CD4-positive, alpha-beta T cell treated with Interleukin-4 for 1 hour (primary cell): ENCODE measurements at places on chromosomes 4 and X.

- no peak for DNase-seq
These were observed 103.4 kb upstream of the HS3ST1 start for GRCh38 chr4:11532138-11532537.

GRCh38 chrX:94977986-94978385 is 1304.0 kb downstream of the FAM133A start:
- DNase-seq = no peak

GRCh38 chr4:145271194-145271593 is 90.8 kb upstream of the OTUD4 start:
- no peak for DNase-seq

- DNase-seq = no peak
These were observed 1835.8 kb upstream of the TENM3 start for GRCh38 chr4:180407275-180407885.

DNA sequence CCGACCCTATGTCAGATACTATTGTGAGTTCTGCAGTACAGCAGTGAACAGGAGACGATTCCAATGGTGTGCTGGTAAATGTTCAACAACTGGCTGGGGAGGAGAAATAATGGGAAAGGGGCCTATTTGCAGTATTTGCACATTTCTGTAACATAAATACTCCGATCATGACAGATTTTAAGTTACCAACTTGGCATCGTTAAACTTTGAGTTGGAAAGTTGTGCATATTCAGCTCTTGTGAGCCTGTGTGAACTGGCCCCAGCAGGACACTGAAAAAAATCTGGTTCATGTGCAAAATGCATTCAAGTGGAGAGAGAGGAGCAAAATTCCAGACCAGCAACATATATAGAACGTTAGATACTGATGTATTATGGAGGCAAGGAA is 175.0 kb downstream of the MAPK10 start:
- DNase-seq = no peak

DNA sequence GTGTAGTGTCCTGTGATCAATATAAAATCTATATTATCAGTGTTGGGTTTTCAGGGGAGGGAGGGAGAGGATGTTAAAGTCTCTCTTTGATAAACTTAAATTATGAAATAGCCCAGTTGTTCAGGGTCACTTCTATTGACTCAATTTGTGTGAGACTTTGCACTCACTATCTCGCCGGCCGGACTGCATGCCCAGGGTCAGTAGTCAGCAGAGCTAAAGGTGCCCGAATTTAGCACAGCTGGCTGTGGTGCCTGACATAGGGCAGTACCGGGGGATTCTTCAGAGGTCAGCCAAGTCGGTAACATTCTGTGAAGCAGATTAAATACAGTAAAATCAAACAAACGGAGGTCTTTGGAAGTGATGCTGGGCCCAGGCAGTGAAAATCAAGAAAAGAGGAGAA is 19.2 kb downstream of the GABRQ start:
- DNase-seq = no peak

- DNase-seq = no peak
These were observed 41.8 kb upstream of the HS3ST1 start for GRCh38 chr4:11470438-11471045.

DNA sequence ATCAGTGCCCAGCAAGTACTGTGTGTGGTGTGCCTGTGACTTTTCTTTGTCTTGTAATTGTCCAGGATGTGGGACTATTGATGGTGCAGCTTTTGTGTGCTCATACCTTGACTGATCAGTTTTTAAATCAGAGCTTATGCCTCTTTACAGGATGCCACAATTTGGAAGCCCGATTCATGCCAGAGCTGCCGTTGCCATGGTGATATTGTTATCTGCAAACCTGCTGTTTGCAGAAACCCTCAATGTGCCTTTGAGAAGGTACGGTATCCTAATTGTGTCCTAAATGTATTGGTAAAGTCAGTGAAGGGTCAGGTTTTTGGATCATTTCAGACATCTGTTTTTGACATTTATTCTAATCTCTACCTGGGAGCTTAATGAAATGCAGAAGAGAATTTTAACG is 180.2 kb downstream of the FRAS1 start:
- DNase-seq = no peak

GRCh38 chr4:22764183-22764582 is 71.4 kb downstream of the GBA3 start:
- DNase-seq = peak; percentile 0

- DNase-seq = no peak
These were observed 29.0 kb downstream of the COQ2 start for GRCh38 chr4:83255584-83255983.

GRCh38 chrX:119687661-119688413 is 5.1 kb downstream of the SEPTIN6 start:
- DNase-seq = no peak

DNA sequence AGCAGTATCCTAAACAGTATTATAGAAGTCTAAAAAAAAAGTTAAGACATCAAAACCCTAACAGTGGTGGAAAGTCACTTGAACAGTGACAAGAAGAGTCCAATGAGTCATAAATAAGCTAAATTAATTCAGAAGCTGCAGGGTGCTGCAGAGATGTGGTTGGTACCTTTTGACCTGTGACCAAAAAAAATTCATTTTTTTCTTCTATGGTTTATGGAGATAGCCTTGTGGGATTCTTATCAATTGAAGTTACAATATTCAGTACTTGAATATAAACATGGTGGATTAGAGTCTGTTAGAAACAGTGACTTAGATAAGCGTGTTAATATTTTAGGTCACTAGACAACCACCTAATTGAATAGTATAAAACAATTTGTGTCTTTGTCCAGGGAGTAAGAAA is 35.4 kb downstream of the CCSER1 start:
- no peak for DNase-seq

DNA sequence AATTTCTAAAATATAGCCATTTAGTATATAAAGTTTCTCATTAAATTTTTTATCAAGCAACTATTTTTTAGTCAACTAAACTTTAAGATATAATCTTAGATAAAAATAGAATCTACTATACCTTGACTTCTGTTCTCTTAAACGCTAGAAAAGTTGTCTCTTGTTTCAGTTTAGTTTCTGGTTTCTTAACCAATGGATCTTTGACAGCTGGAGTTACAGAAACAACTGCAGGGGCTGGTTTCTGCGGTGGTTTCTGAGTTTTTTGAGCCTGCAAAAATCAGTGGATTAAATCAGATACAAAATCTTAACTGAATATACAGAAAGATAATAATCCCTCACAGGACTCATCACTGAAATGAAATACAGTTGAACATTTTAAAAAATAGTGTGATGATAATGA is 21.9 kb downstream of the INTS12 start:
- no peak for DNase-seq

DNA sequence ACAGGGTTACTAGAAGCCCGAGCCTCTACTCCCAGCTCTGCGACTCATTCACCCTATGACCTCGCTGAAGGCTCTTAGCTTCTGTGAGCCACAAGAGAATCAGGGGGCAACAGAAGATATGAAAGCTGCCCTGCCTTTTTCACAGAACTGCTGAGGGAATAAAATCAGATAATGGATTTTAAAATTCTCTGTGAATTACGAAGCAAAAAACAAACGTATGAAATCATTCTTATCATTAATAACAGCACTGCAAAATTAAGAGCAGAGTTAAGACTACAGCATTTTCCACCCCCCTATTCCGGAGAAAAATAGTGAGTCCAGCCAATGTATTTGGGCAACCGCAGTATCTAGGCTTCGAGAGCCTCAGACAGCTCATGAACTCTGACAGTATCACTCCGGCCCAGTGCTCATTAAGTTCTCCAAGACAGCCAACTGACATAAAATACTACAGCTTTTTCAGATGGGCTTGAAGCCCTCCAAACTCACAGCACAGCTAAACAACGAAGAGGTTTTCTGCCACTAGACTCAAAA is 33.4 kb downstream of the AFAP1 start:
- no peak for DNase-seq

GRCh38 chrX:1475881-1476280 is 23.2 kb upstream of the ASMTL start:
- no peak for DNase-seq

DNA sequence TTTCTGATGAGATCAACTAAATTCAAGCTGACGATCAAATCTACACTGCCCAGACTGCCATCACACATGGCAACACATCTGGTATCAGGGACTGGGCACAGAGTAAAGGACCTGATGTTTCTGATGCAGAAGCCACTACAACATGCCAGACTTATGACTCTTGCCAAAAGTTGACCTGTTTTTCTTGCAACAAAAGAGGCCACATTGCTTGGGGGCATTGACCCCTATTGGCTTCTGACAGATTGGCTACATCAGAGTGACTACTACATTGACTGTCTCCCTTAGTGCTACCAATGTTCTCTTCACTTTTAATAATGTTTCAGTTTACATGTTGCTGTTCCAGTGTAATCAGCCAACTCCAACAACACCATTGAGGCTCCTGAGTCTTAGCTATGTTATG is 15.3 kb upstream of the SMIM10 start:
- DNase-seq = no peak

- DNase-seq = no peak
These were observed 2.1 kb downstream of the HELT start for GRCh38 chr4:185020293-185020808.

GRCh38 chrX:9301836-9302235 is 163.0 kb upstream of the TBL1X start:
- DNase-seq = no peak

- DNase-seq = no peak
These were observed 14.1 kb downstream of the COX18 start for GRCh38 chr4:73055241-73055897.

DNA sequence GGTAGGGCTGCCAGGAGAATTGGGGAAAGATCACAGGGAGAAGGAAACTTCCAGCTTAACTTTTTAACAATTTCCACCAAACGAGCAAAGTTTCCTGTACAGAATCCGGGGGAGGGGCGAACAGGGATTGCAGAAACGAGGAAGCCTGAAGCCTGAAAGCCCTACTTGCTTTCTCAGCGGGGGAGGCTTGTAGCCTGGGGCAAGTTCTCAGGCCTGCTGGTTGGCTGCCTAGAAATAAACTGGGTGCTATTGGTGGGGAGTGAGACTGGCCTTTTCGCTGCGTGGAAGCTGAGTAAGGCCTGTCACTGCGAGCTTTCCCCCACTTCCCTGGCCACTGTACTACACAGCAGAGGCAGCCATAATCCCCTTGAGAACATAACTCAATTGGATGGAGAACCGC is 110.8 kb upstream of the ATP8A1 start:
- no peak for DNase-seq

GRCh38 chr4:18975916-18976808 is 954.6 kb upstream of the LCORL start:
- no peak for DNase-seq

DNA sequence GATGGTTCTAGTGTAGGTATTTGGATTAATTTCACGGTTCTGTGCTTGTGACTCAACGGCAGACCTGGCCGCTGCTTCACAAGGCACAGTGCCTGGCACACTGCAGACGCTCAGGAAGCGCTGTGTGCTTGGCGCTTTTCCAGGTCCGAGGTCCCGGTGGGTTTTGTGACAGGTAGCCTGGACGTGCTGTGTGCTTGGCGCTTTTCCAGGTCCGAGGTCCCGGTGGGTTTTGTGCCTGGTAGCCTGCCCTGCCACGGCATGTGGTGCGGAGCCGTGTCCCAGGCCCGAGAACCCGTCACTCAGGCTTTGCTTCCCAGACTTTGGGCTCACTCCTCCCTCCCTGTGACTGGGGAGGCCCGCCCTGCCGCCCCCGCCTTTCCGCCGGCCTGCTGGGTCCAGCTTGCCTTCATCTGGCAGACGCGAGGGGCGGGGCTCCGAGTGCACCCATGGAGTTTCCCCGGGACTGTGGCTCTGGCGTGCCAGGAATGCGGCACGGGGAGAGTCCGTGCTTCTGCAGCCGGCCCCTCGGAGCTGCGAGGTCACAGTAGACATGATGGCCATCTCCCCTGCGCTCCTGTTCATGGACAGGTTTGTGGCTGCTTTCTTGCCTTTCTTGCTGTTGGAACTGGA is 44.2 kb downstream of the TBC1D14 start:
- no peak for DNase-seq

- DNase-seq = no peak
These were observed 42.8 kb upstream of the KLF3 start for GRCh38 chr4:38621028-38621684.

DNA sequence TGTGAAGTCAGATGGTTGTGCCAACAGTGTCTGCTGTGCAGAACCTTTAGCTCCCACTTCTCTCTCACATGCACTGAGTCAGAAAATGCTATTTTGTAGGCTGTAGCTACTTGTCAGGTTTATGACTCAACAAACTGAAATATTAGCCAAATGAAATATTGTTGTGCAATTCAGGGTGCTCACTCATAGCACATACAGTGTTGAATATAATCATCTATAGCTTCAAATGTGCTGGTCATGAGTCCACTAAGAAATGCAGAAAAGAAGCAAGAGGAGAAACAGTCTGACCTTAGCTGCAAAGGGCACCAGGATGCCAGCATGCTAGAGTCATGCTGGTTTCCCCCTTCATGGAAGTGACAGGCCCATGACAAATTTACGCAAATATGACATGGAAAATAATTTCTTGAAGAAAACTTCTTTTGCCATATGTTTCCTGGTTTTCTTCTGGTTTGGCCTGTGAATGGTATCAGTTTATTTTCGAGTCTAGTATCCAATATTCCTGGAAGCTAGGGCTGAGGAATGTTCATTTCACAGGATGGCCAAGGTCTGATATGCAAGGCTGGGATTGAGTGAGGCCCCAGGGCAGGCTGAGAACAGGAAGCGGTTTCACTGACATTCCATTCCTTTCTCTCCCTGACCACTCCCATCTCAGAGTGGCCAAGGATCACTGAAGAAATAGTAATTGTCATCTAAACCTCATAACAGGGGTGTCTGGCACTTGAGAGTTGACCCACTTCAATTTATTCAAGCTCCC is 10.3 kb upstream of the CXCL2 start:
- DNase-seq = no peak

DNA sequence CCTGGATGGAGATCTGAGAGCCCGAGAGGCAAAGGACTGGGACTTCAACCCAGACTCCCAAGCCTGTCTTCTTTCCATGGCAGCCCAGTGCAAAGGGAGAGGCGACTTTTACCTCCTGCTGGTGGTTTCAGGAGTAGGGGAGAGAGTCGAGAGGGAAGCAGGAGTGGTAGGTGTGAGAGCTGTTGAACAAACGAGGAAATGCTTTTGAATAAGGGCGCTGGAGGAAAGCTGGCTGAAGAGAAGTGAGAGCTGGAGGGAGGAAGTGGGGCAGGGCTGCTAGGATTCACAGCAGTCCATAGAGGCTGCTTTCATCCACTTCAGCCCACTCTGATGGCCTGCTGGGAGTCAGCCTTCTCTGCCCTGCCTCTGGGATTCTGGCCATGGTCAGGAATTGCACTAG is 81.8 kb upstream of the EFNB1 start:
- no peak for DNase-seq

DNA sequence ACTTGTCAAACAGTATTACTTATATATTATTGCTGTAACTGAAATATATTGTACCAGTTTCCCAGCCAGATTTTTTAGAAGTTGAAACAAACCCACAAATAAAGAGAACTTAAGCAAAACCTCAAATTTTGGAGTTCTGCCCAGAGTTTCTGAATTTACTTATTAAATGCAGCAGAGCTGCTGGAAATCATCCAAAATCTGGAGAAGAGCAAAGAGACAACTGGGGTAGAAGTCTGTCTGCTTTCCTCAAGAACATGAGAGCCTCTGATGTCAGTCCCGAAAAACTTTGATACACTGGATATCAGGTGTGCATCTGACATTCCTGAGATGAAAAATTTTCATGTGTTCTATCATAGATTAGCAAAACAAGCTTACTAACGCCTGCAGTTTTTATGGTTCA is 325.9 kb downstream of the NR3C2 start:
- DNase-seq = no peak
